EH (cell line): ENCODE measurements at places on chromosomes 4 and X.

DNA sequence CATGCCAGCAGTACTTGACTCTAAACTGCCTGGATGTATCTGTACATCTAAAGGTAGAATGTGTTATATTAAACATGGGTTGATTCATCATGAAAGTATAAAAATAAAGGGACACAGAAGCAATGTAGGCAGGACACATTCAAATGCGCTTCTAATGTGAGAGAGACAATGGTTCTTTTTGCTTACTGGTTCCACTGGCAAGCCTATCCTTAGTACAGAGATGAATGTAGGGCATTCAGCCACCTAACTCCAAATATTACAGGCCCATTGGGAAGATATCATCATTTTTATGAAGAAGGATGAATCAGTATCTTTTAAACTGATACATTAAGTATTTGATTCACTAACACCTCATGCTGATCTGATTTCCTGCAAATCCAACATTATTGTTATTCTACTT lies 18.0 kb downstream of the CDKL2 start:
- no peak for DNase-seq

GRCh38 chr4:167906851-167907250 lies 185.5 kb upstream of the ANXA10 start:
- DNase-seq, result peak; percentile 50

DNA sequence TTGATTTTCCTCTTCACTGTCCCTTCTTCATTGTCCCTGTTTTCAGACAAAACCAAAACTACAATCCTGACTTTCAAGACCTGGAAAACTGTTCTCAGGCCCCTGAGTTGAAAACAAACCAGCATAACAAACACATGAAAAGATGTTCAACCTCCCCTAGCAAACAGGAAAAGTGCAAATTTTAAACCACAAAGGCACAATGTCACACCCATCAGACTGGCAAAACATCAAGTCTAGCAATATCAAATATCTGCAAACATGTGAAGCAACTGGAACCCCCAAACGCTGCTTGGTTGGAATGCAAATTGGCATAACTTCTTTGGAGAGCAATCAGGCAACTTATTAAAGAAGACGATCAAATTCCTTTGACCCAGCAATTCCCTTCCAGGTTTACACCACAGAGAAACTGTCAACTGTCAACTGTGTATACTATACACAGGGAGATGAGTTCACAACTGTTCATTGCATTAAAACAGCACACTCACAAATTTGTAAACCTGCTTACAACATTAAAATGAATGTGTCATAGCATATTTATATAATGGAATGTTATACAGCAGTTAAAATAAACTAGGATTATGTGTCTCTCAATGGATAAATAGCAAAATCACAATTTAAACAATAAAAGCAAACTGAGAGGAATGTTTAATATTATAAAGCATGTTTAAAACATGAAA lies 7.0 kb downstream of the USP46 start:
- DNase-seq, result no peak

- no peak for DNase-seq
These were observed 442.7 kb downstream of the RPA4 start for GRCh38 chrX:97326456-97326855.

DNA sequence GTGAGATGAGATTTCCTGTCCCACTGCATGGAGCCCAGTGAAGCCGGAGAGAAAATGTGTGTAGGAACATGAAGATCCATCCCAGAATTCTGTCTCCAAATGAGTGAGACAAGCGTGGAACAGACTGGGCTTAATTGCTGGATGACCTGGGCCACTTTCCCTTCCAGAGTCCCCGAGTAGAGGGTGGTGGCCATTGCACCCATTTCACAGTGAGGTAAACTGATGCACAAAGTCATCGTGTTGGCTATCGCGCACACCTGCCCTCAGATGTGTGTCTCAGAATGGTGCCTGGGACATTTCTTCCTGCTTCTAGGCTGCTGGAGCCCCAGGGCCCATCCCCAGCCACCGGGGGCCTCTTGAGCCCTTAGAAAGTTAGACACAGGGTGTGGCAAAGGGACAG lies 43.0 kb upstream of the PSAPL1 start:
- no peak for DNase-seq

- peak; percentile 97 for DNase-seq
These were observed 6.7 kb downstream of the SLC7A11 start for GRCh38 chr4:138235419-138235952.

- DNase-seq, result no peak
These were observed 233.6 kb upstream of the RPS6KA3 start for GRCh38 chrX:20500171-20500865.

- peak; percentile 73 for DNase-seq
These were observed 34.5 kb upstream of the RAB33B start for GRCh38 chr4:139419388-139419914.

GRCh38 chr4:84235126-84235944 lies 263.8 kb downstream of the NKX6-1 start:
- DNase-seq, result no peak

- DNase-seq, result peak; percentile 61
These were observed 27.6 kb downstream of the ANXA5 start for GRCh38 chr4:121669163-121669550.

- DNase-seq, result no peak
These were observed 573 bp downstream of the HTR2C start for GRCh38 chrX:114584375-114584943.

DNA sequence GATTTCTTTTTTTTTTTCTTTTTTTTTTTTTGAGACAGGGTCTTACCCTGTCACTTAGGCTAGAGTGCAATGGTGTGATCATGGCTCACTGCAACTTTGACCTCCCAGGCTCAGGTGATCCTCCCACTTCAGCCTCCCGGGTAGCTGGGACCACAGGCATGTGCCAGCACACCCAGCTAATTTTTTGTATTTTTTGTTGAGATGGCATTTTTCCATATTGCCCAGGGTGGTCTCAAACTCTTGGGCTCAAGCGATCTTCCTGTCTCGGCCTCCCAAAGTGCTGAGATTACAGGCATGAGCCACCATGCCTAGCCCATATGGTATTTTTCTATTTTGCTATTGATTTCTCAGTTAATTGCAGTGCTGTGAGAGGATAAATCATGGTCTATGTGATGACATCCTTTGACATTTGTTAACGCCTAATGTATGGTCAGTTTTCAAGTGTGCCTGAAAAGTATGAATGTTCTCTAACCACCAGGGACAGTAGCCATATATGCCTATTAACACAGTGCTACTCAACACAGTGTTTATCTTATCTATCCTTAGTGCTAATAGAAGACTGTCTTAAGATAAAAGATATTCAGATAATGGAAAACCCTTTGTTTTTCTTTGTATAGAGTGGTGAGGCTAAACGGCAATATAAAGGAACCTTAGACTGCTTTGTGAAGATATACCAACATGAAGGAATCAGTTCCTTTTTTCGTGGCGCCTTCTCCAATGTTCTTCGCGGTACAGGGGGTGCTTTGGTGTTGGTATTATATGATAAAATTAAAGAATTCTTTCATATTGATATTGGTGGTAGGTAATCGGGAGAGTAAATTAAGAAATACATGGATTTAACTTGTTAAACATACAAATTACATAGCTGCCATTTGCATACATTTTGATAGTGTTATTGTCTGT lies 9.1 kb upstream of the HSPA4L start:
- no peak for DNase-seq

DNA sequence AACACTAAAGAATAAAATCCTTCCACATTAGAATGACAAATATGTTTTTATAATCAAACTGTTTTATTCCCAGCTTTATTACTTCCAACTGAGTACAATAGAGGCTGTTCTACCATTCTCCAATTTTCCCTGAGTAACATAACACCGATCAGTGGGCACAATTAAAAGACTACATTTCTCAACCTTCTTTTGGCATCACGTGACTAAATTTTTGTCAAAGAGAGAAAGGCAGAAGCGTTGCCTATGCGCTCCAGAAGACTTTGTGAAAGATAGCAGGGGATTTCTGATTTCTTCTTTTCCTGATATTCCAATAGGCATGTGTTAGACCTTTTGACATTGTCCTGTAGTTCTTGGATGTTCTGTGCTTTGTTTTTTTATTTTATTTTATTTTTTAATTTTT lies 1705.6 kb upstream of the PCDH7 start:
- no peak for DNase-seq

DNA sequence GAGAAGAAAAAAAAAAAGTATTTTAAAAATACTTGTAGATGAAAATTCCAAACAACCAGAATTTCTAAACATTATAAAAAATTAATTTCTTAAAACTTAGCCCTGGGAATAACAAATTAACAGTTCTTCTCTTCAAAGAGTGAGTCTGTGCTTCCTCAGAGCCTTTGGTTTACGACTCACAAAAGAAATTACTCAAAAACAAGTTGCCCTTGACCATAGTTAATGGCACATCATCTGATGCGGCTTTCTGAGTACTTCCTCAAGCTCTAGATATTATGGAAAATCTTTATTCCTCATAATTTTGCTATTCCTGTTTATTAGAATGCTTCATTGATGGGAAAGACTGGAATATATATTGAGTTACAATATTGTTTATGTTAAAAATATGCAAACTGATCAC lies 23.7 kb downstream of the TAPT1 start:
- no peak for DNase-seq

DNA sequence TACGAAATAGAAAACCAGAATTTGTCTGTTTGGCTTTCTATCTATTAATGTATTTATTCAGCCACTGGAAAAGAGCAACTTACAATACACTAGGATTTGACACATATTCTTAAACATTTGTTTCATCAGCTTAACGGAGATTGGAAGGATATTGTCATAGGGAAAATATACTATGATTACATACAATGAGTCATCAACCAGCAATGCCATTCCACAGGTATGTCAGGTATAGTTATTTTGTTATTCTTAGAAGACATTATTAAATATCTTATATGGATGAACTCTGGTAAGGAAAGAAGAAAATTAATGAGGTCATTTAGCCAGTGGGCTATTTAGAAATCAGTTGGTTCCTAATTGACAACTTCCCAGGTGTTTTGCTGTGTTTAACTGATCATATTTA lies 926.6 kb downstream of the STIM2 start:
- no peak for DNase-seq

DNA sequence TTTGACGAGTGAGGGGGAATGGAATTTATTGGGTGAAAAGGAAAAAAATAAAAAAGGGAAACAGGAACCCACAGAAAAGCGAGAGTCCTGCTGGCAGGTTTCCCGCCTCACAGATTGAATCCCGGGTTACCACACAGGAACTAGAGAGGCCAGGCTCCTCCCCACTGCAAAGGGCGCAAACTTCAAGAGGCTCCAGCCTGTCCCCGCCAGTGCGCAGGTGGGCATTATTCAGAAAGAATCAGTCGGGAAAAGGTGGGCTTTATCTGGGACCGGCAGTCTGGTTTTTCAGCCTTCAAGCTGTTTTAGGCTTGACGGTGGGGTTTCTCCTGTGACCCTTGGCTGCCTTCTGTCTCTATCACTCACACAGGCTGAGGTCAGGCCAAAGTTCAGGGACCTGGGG lies 1496.8 kb downstream of the RPA4 start:
- no peak for DNase-seq

GRCh38 chrX:48498374-48498809 lies 10.4 kb upstream of the PORCN start:
- peak; percentile 82 for DNase-seq

- DNase-seq, result no peak
These were observed 172.5 kb downstream of the TSPAN5 start for GRCh38 chr4:98485816-98486345.

DNA sequence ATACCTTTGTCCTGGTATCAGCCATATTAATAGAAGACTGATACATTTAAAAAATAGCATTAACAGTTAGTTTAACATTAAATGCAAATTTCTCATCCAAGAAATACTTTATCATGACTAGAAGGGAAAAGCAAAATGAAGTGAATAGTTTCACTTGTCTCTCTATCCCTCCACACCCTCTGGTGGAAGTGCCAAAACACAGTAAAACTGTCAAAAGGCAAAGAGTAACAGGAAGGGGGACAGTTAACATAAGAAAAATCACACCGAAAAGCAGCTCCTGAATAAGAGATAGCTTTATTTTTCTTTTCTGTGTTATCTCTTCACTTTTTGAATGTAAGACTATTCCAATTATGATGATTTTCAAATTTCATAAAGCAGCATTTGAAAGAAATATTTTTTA lies 187.2 kb downstream of the FBXW7 start:
- no peak for DNase-seq

DNA sequence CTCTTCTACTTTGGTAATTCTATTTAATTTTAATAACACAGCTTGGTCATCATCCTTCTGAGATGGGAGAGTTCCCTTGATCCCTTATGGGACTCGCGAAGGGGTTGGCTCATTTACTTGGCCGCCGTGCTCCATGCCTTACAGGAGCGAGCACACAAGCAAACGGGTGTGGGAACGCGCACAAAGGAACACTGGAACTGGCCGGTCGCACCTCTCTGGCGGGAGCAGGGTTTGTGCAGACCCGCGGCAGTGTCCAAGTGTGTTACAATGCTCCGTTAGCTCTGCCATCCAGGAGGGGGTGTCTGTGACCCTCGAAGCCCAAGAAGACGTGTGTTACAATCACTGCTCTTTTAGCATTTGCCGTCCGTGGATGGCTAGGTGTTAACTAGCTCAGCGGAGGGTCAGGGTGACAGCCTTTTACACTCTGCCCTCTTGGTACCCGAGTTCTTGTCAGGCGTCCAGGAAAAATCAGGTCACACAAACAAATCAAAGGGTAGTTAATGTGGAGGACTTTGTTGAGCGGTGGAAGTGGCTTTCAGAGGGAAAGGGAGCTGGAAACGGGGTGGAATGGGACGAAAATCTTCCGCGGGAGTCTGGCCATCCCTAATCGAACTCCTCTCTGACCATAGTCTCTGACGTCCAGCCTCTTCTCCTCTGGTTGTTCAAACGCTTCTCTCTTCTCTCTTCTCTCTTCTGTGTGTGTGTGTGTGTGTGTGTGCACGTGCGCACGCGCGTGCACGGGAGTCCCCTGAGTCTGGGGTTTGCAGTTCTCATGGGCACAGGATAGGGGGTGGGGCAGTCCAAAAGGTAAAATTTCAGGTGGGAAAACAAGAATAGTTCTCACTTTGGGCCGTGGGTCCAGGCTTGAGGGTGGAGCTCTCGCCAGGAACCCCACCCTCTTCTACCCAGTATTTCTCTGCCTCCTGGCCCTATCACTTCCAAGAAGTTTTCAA lies 76.3 kb downstream of the SLC10A7 start:
- no peak for DNase-seq

GRCh38 chr4:16505726-16506125 lies 279.5 kb upstream of the TAPT1 start:
- DNase-seq, result peak; percentile 39
